ENCODE measurements at places on chromosomes 1 and 21.

GRCh38 chr21:44741921-44742320 lies 30.5 kb upstream of the TSPEAR start:
- no peak for DNase-seq

DNA sequence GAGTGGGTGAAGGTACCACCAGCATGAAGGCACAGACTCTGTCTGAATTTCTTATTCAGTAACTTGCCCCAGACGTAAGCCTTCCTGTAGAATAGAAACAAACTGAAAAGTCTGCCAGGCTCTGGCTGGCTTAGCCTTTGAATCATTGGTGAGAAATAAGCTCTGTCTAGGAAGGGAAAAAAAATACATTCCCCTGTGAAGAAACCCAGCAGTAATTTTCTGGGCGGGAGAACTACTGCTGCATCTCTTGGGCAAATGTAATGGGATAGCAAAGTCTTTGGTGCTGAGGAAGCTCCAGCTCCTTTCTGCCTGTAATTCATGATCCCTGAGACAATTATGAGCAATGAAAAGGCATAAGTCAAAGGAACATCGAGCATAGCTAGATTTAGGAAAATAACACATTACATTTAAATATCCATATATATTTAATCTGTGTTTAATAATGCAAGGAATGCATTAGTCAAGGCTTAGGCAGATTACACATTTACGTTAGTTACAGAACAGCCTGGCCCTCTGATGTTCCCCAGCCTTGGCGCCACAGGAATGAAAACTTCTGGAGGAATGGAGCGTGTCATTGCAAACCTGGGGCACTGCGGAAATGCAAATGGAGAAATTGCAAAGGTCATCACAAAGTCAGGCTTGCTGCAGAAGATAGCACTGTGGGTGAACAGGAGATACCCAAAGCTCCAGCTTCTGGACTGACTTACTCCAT lies 216.3 kb upstream of the CAMK1G start:
- DNase-seq = no peak

DNA sequence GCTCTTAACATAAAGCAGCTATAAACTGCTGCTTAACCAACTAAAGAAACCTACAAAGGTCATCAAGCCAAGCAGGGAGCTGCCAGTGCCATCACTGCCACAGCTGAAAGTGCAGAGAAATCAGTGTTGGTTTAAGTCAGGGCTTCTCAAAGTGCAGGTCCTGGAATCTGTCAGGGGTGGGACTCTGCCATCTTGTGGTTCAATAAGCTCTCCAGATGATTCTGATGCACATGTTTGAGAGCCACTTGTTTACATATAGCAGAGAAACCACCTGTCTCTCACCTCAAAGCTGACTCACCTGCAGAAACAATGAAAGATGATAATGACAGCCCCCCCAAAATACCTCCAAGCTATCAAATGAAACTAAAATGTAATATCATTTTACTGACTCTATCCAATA lies 49.3 kb downstream of the SH3GLB1 start:
- no peak for DNase-seq

DNA sequence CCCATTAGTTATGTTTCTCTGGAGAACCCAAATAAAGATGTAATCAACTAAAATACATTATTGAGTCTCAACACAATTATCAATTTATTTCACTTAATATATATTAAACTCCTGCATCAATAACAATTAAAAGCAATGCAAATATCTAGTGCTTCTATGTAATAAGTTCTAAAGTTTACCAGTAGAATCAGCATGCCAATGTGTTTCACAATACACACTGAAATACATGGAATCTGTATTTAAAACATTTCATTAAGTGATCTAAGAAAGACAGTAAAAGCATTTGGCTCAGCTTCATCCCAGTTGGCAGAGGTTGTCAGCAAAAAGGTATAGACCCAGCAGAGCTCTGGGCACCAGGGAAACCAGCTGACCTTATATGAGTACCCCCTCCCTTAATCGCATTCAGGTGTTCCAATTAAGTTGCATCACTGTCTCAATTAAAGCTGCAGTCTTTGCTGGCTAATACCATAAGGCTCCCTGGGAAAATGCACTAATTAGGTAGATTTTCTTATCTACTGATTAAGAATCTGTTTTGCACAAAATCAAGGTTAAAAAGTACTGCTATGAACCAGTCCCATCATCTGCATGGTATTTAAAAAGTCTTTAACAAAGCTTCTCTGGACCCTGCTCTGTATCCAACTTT lies 63.1 kb downstream of the NIBAN1 start:
- no peak for DNase-seq

Measured in stimulated activated CD8-positive, alpha-beta memory T cell treated with anti-CD3 and anti-CD28 coated beads, Interleukin-4, amount 100 ng/mL, for 4 hours (primary cell).